ENCODE measurements at places on chromosomes 3 and 15. TPM values are rescaled to one million over a fixed set of nuclear protein-coding genes. Genes with fewer than 3 reads are reported as not detected.

Gene TM4SF4
- not detected for total RNA-seq

Gene ZNF710
- total RNA-seq, result 50.7 TPM

Gene PGBD4
- total RNA-seq, result 1.5 TPM

Gene IL17RD
- total RNA-seq, result 2.4 TPM

GRCh38 chr15:89936051-89936785 is 23.5 kb upstream of the ARPIN start:
- H3K4me1 ChIP-seq, result no peaks in the 10 kb centered on the region
- H3K36me3 ChIP-seq, result no peaks in the 10 kb centered on the region
- DNase-seq, result no peak
- H3K27ac ChIP-seq, result no peak overlapping the region
- H3K27me3 ChIP-seq, result no peaks in the 10 kb centered on the region
- H3K4me3 ChIP-seq, result no peak overlapping the region

DNA sequence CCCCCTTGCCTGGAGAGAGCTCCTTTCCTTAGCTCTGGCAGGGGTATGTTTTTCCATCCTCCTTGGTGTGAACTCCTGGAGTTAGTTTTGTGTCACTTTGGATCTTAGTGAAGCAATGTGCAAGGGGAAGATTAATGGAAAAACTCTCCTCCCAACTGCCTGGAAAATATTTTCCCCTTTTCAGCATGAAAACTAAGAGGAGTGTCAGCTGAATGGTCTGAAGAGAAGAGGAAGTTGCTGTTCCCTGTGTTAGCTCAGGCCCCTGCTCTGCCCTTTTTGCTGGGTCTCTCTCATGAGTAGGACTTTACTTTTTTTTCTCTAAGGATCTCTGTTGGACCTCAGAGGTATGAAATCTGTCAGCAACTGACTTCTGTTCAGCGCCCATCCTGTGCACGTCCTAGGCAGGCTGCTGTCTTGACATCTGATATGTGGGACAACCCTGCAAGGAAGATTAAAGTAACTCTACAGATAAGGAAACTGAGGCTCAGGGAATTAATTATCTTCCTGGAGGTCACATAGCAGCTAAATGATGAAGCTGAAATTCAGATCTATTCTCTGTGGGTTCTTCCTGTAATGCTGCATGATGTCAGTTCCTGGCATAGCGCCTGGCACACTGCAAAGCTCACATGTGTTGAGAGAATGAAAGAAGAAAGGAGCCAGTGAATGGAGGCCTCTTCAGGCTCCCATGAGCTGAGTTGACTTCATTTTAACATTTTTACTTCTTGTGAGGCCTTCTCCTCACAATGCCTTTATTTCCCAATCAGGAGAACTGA is 109.7 kb upstream of the GALNT15 start:
- no peaks in the 10 kb centered on the region for H3K27me3 ChIP-seq
- peaks cover 38% of the 10 kb centered on the region for H3K4me1 ChIP-seq
- DNase-seq, result no peak
- no peaks in the 10 kb centered on the region for H3K36me3 ChIP-seq
- no peak overlapping the region for H3K4me3 ChIP-seq

- no peak overlapping the region for H3K27ac ChIP-seq
- H3K36me3 ChIP-seq, result peaks cover 38% of the 10 kb centered on the region
- H3K4me1 ChIP-seq, result no peaks in the 10 kb centered on the region
- no peaks in the 10 kb centered on the region for H3K27me3 ChIP-seq
Observed at GRCh38 chr3:126433496-126434263, 39.0 kb downstream of the CFAP100 start.

DNA sequence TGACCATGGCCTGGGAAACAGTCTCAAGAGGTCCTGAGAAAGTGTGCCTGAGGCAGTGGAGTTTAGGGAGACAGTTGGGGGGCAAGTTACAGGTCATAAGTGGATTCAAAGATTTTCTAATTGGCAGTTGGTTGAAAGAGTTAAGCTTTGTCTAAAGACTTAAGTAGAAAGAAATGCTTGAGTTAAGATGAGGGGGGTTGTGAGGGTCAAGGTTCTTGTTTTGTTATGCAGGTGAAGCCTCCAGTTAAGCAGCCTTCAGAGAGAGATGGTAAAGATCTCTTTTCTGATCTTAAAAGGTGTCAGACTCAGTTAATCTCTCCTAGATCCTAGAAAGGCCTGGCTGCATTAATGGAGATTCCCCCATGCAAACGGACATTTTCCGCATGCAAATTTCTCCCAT is 356.3 kb upstream of the C2CD4B start:
- no peaks in the 10 kb centered on the region for H3K27me3 ChIP-seq
- no peak overlapping the region for H3K27ac ChIP-seq
- H3K36me3 ChIP-seq, result no peaks in the 10 kb centered on the region
- no peaks in the 10 kb centered on the region for H3K4me1 ChIP-seq

- no peak overlapping the region for H3K27ac ChIP-seq
- no peaks in the 10 kb centered on the region for H3K36me3 ChIP-seq
- H3K4me1 ChIP-seq, result peaks cover 34% of the 10 kb centered on the region
- no peak overlapping the region for H3K4me3 ChIP-seq
- no peaks in the 10 kb centered on the region for H3K27me3 ChIP-seq
Observed at GRCh38 chr3:159807137-159808040, 181.2 kb upstream of the IL12A start.

GRCh38 chr3:111069974-111070771 is 1.4 kb upstream of the NECTIN3 start:
- H3K27ac ChIP-seq, result peak overlapping the region; percentile 85
- H3K4me3 ChIP-seq, result peak overlapping the region; percentile 87
- H3K4me1 ChIP-seq, result peaks cover 24% of the 10 kb centered on the region
- H3K36me3 ChIP-seq, result no peaks in the 10 kb centered on the region
- no peaks in the 10 kb centered on the region for H3K27me3 ChIP-seq

DNA sequence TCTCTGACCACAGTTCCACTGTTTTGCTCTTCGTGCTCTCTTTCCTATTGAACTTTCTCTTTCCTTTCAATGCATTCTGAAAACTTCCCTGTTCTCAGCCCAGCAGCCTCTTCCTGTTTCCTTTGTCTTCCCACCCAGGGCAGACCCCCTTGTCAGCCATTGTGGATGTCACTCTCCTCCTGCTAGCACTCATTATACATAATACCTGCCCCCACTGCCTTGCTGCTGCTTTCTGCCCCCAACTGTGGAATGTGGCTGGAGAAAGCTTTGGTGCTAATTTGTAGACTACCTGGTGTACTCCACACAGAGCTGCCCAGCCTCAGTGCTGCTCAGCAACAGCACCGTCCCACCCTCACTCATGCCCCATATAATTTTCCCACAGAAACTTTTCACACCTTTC is 80.2 kb downstream of the CHCHD6 start:
- no peak overlapping the region for H3K4me3 ChIP-seq
- H3K4me1 ChIP-seq, result peaks cover 9% of the 10 kb centered on the region
- DNase-seq, result no peak
- no peaks in the 10 kb centered on the region for H3K27me3 ChIP-seq
- H3K27ac ChIP-seq, result no peak overlapping the region

DNA sequence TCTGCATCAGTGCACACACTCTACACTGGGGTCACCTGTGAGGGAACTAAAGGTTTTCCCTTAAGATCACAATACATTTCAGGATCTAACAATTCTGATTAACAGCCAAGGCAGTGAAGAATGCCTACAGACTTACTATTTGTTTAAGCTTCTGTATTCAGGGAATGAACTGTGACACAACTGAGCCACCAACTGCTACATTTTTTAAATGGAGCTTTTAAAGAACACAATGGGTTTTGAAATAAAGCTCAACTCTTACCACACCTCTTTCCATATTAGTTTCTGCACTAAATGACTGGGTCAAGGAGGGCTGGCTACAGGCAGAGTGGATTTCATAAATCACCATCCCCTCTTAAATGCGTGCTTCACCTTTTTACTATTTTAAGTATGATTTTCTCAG is 100.2 kb downstream of the TMCC1 start:
- DNase-seq, result no peak
- no peaks in the 10 kb centered on the region for H3K36me3 ChIP-seq
- peak overlapping the region; percentile 85 for H3K27ac ChIP-seq
- no peaks in the 10 kb centered on the region for H3K27me3 ChIP-seq

DNA sequence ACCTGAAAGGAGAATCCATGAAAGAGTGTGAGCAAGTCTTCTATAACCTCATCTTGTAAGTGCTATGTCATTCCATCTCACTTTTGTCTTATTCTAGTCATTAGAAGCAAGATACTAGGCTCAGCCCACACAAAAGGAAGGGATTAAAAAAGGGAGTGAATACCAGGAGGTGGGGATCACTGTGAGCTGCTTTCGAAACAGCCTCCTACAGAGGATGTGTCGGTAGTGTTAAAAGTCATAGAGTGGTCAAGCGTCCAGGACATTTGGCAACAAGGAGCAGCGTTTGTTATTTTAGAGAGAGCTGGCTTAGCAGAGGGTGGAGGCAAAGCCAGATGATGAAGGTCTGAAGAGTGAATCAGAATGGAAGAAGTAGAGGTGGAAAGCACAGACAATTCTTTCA is 11.7 kb upstream of the ZNF148 start:
- H3K4me1 ChIP-seq, result no peaks in the 10 kb centered on the region
- no peaks in the 10 kb centered on the region for H3K27me3 ChIP-seq
- DNase-seq, result no peak
- H3K36me3 ChIP-seq, result no peaks in the 10 kb centered on the region
- H3K4me3 ChIP-seq, result no peak overlapping the region

GRCh38 chr15:50390554-50391264 is 33.5 kb upstream of the USP8 start:
- no peaks in the 10 kb centered on the region for H3K4me1 ChIP-seq
- no peaks in the 10 kb centered on the region for H3K27me3 ChIP-seq
- H3K4me3 ChIP-seq, result no peak overlapping the region
- no peak overlapping the region for H3K27ac ChIP-seq
- no peak for DNase-seq

GRCh38 chr3:3771094-3771493 is 28.1 kb upstream of the LRRN1 start:
- no peaks in the 10 kb centered on the region for H3K36me3 ChIP-seq
- no peak for DNase-seq
- no peaks in the 10 kb centered on the region for H3K4me1 ChIP-seq
- no peak overlapping the region for H3K4me3 ChIP-seq

DNA sequence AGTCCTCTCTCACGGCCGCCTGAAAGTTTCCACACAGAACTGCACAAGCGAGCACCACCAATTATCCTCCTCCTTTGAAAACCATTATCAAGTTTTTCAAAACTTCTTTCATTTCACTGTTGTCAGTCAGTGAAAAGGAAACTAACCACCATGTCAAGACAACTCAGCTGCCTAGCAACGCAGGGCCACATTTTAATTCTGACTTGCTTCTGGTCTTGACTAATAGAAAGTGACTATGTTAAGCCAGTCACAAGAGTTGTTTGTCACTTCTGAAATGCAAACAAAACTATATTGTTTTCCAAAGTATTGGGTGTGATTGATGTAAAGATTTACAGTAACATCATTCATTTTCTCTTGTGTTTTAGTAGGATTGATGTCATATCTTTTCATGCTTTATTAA is 612.8 kb upstream of the AGTR1 start:
- H3K4me3 ChIP-seq, result no peak overlapping the region
- H3K4me1 ChIP-seq, result no peaks in the 10 kb centered on the region
- no peak for DNase-seq
- no peaks in the 10 kb centered on the region for H3K27me3 ChIP-seq
- no peaks in the 10 kb centered on the region for H3K36me3 ChIP-seq

GRCh38 chr15:83446904-83447709 is at the start of gene SH3GL3:
TSS of gene SH3GL3 (plus strand) at chr15:83447341. CDS start at chr15:83447534, 193 bp downstream.
- H3K4me1 ChIP-seq, result peaks cover 7% of the 10 kb centered on the region
- no peaks in the 10 kb centered on the region for H3K36me3 ChIP-seq
- H3K27me3 ChIP-seq, result peaks cover 25% of the 10 kb centered on the region
- no peak within 1 kb of the TSS for H3K27ac ChIP-seq
- H3K4me3 ChIP-seq, result peak within 1 kb of the TSS; percentile 48
- DNase-seq, result peak; percentile 90

- no peaks in the 10 kb centered on the region for H3K27me3 ChIP-seq
- no peak for DNase-seq
- peak overlapping the region; percentile 93 for H3K27ac ChIP-seq
- H3K4me1 ChIP-seq, result peaks cover 32% of the 10 kb centered on the region
Observed at GRCh38 chr3:184336547-184337398, 627 bp upstream of the FAM131A start.

GRCh38 chr3:13159890-13160289 is 86.7 kb upstream of the IQSEC1 start:
- no peak overlapping the region for H3K27ac ChIP-seq
- H3K4me1 ChIP-seq, result no peaks in the 10 kb centered on the region
- H3K36me3 ChIP-seq, result no peaks in the 10 kb centered on the region
- H3K27me3 ChIP-seq, result no peaks in the 10 kb centered on the region
- DNase-seq, result no peak

DNA sequence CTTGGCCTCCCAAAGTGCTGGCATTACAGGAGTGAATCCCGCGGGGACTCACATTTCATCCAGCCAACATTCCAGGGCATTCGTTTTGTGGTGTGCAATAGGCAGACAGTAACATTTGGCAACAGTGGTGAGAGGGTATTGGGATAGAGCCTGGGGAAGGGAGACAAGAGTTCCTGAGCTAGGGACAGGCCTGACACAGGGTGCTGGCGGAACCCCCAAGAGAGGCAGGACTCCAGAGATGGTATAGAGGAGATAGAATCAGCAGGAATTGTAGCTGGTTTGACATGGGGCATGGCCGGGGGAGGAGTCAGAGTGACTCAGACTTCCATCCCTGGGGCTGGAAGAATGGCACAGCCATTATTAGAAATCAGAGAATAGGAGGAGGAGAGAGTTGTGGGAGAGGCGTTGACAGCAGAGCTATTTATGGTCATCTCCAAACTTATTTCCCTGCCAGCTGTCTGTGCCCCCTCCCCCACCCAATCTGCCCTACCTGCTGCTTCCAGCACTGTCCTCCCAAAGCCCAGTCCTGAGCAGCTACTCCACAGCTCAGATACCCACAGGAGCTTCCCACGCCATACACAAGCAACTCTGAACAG is 4.4 kb upstream of the IDH2 start:
- no peak overlapping the region for H3K27ac ChIP-seq
- no peak for DNase-seq
- no peaks in the 10 kb centered on the region for H3K36me3 ChIP-seq
- H3K27me3 ChIP-seq, result no peaks in the 10 kb centered on the region
- H3K4me3 ChIP-seq, result no peak overlapping the region

DNA sequence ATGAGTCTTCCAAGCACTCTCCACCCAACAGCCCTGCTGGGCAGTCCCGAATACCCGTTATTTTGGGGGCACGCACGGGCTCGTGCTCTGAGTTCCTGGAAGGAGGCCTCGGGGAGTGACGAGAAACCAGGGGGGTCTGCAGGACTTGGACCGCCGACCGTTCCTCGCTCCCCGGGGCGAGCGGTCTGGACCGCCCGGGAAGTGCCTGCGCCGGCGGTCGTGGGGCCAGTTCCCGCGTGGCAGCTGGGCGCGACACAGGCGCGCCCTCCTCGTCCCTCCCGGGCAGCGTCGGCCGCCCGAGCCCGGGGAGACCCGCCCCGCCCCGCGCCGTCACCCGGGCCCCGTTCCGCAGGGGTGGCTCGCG is 387 bp downstream of the GNB4 start:
- peak overlapping the region; percentile 78 for H3K4me3 ChIP-seq
- peak overlapping the region; percentile 95 for H3K27ac ChIP-seq
- peaks cover 42% of the 10 kb centered on the region for H3K4me1 ChIP-seq
- no peaks in the 10 kb centered on the region for H3K27me3 ChIP-seq
- H3K36me3 ChIP-seq, result no peaks in the 10 kb centered on the region
- no peak for DNase-seq

All from lower lobe of right lung (tissue), 2 donors.